ENCODE measurements at places on chromosomes 16 and 17. TPM values are rescaled to one million over a fixed set of nuclear protein-coding genes. Genes with fewer than 3 reads are reported as not detected.

DNA sequence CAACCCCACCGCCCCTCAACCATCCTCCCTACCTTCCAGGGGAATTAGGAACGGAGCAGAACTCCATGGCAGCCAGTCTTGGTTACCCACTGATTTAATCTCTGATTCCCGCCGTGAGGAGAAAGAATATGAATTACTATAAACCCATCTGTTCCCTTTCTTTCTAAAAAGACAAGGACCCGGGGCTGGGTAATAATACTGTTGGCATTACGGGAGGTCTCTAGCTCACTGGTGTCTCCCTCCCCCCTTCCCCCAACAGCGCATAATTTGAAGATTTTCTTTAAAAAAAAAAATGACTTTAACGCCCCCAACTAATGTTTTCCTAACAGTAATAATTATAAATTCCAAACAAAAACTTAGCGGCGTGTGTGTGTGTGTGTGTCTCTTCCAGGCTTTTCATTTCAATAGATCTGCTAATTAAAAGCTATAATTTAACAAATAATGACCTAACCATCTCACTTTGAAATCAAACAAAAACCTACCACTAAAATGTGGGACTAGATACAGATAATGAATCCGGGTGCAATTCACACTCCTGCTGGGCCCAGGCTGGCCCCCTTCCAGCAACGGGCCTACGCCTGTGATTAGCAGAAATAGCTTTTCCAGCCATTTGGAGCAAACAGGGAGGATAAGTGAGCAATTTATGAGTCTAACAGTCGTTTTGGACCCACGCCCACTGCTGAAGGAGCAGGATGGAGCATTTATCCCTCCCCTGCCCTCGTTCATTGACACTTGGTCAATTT, 18.2 kb upstream of the BHLHA9 start:
- no peak overlapping the region for H3K27ac ChIP-seq
- H3K4me1 ChIP-seq = no peaks in the 10 kb centered on the region
- H3K4me3 ChIP-seq = no peak overlapping the region
- H3K36me3 ChIP-seq = no peaks in the 10 kb centered on the region

GRCh38 chr17:30921544-30922196, at the start of gene ADAP2:
Gene ADAP2, plus strand, starts transcription at chr17:30921945. Its CDS starts 70 bp downstream, at chr17:30922015.
- H3K4me3 ChIP-seq = peak within 1 kb of the TSS; percentile 29
- DNase-seq = no peak
- H3K36me3 ChIP-seq = no peaks in the 10 kb centered on the region
- H3K27ac ChIP-seq = no peak within 1 kb of the TSS
- no peaks in the 10 kb centered on the region for H3K4me1 ChIP-seq

DNA sequence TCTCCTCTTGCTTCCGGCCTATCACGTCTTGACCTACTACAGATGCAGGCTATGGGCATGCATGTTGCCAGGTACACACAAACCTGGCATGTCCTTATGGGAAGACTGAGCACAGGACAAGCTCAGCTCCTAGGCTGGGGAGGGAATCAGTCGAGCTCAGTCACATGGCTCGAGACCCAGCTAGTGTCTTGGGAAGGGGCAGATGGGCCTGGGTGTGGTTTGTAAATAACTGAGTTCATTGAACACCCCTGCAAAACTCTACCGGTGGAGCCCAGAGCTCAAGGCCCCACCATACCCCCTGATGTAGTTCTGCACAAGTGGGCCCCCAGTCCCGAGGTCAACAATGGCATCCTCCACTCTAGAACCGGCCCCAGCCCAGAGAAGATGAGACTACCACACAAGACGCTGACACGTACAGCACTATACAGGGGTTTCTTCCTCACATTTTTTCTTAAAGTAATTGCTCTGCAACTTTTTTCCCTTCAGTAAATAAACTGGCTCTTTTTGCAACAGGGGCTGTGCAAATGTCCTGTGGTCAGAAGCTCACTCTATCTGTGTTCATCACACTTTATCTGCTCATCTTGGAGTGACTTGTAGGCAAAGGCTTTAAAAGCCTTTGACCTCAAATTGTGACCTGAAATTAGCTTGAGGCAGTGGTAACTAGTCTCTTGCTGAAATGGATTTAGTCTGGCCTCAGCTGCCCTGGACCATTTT, 22.9 kb downstream of the ZNHIT3 start:
- H3K4me1 ChIP-seq = no peaks in the 10 kb centered on the region
- no peak for DNase-seq
- H3K27ac ChIP-seq = no peak overlapping the region
- H3K4me3 ChIP-seq = no peak overlapping the region
- no peaks in the 10 kb centered on the region for H3K36me3 ChIP-seq

GRCh38 chr16:26959416-26960009, 107.2 kb upstream of the C16orf82 start:
- DNase-seq = no peak
- H3K4me3 ChIP-seq = no peak overlapping the region
- no peaks in the 10 kb centered on the region for H3K36me3 ChIP-seq
- H3K4me1 ChIP-seq = no peaks in the 10 kb centered on the region
- H3K27me3 ChIP-seq = no peaks in the 10 kb centered on the region

- no peak for DNase-seq
- no peaks in the 10 kb centered on the region for H3K4me1 ChIP-seq
- H3K4me3 ChIP-seq = no peak overlapping the region
- H3K36me3 ChIP-seq = no peaks in the 10 kb centered on the region
These were observed 1.1 kb upstream of the SLC16A3 start for GRCh38 chr17:82227629-82228277.

- H3K27me3 ChIP-seq = no peaks in the 10 kb centered on the region
- DNase-seq = no peak
- no peaks in the 10 kb centered on the region for H3K36me3 ChIP-seq
These were observed 99.0 kb downstream of the CMIP start for GRCh38 chr16:81543571-81543970.

DNA sequence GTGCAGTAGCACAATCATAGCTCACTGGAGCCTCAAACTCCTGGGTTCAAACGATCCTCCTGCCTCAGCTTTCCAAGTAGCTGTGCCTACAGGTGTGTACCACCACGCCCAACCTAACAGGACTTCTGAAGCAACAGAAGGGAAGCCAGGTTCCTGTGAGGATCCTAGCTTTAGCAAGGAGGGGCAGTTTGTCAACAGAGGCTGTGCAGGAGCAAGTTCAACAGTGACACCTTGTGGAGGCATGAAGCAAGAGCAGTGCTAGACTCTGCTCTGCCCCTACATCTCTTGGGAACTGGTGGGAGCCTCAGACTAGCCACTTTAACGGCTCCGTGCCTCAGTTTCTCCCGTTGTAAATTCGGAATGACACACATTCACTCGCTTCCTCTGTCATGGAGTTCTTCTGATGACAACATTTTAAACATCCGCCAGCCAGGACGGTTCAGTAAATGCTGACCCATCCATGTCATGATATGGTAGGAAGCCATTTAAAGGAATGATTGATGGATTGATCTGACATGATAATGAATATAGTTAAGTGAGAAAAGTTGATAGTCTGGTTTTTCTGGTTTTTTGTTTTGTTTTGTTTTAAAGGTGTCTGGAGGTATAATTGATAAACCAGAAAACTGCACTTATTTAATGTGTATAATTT, 218.7 kb downstream of the MRTFB start:
- H3K4me1 ChIP-seq = no peaks in the 10 kb centered on the region
- H3K27ac ChIP-seq = no peak overlapping the region
- no peak overlapping the region for H3K4me3 ChIP-seq
- no peak for DNase-seq
- H3K36me3 ChIP-seq = no peaks in the 10 kb centered on the region

DNA sequence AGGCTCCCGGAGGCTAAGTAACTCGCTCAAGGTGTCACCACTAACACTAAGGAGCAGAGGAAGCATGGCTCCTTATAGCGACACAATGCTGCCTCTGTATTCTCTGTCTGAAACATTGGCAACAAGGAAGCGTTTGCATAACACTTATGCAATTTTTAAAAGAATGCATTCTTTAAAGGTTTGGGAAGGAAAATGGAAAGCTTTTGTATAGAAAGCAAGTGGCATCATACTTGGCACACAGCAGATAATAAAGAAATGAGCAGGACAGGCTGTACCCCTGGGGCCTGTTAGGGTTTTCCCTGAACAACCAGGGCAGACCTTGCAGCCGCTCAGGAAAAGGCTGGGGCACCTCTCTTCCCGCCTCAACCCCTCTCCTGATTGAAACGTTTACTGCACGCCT, 36.9 kb downstream of the PPL start:
- no peaks in the 10 kb centered on the region for H3K27me3 ChIP-seq
- no peak overlapping the region for H3K27ac ChIP-seq
- H3K4me3 ChIP-seq = no peak overlapping the region
- H3K4me1 ChIP-seq = no peaks in the 10 kb centered on the region
- no peak for DNase-seq

DNA sequence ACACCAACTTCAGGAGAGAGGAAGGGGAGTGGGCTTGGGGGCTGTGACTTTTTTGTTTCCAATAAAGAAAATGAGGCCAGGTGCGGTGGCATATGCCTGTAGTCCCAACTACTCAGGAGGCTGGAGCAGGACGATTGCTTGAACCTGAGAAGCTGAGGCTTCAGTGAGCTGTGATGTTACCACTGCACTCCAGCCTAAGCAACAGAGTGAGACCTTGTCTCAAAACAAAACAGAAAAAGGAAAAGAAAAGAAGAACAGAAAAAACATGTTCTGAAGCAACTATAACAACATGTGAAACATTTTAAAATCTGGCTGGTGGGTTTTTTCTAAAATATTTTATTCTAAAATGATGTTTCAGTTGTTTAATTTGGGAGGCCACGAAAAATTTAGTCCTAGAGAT, 554.0 kb upstream of the ZFHX3 start:
- no peak overlapping the region for H3K27ac ChIP-seq
- H3K27me3 ChIP-seq = no peaks in the 10 kb centered on the region
- no peaks in the 10 kb centered on the region for H3K4me1 ChIP-seq
- H3K4me3 ChIP-seq = no peak overlapping the region

DNA sequence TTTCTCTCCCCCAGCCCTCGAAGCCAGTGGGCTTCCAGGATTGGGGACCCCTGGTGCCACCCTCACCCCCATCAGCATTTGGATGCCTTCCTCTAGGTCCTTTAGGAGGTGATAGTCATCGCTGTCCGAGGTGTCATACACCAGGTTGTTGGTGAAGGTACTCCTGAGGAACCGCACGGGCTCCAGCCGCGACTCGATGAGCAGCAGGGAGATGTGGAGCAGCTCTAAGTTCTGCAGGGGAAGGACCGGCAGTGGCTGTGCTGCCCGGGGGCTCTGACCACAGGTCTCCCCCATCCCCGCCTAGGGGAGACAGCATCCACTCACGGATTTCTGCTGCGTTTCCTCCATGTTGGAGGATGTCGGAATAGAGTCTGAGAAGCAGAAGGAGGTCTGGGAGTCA, 962 bp downstream of the CSHL1 start:
- H3K4me3 ChIP-seq = no peak overlapping the region
- no peaks in the 10 kb centered on the region for H3K27me3 ChIP-seq
- no peak overlapping the region for H3K27ac ChIP-seq
- no peaks in the 10 kb centered on the region for H3K36me3 ChIP-seq
- no peaks in the 10 kb centered on the region for H3K4me1 ChIP-seq
- DNase-seq = no peak

DNA sequence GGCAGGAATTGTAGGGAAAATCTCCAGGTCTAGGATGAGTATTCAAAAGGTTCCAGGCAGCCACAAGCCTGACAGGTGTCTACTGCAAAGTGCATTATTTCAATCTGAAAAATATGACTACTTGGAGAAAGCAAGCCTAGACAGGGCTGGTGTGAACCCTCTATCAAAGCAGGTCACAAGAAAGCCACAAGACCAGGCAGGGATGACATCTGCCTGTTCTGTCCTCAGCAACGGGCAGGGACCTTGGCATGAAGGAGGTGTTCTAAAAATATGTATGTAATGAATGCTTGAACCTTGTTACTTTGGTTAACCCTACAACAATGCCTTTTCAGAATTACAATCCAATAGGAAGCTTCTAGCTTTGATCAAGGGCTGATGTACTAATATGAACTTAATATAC, 1.2 kb upstream of the COX6A2 start:
- no peaks in the 10 kb centered on the region for H3K4me1 ChIP-seq
- H3K4me3 ChIP-seq = no peak overlapping the region
- no peaks in the 10 kb centered on the region for H3K36me3 ChIP-seq
- H3K27me3 ChIP-seq = no peaks in the 10 kb centered on the region
- H3K27ac ChIP-seq = no peak overlapping the region
- DNase-seq = no peak

DNA sequence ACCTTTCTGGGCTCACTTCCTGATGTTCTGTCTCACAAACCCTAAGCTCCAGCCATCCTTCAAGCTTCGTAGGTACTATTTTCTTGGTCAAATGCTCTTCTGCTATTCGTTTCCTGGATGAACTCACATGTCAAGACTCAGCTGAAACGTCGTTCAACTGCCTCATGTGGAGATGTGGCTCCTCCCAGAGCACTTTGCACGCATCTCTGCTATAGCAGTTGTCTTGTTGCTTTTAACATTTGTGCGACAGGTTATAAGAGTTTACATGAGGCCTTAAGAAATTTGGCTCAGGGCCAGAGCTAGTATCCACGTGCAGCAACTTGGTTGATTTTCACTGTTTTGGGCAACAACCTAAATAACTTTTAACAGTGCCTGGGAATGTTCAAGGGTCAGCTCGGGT, 2.8 kb upstream of the KRT40 start:
- H3K36me3 ChIP-seq = no peaks in the 10 kb centered on the region
- H3K4me3 ChIP-seq = no peak overlapping the region
- H3K4me1 ChIP-seq = no peaks in the 10 kb centered on the region
- H3K27ac ChIP-seq = no peak overlapping the region
- H3K27me3 ChIP-seq = no peaks in the 10 kb centered on the region

DNA sequence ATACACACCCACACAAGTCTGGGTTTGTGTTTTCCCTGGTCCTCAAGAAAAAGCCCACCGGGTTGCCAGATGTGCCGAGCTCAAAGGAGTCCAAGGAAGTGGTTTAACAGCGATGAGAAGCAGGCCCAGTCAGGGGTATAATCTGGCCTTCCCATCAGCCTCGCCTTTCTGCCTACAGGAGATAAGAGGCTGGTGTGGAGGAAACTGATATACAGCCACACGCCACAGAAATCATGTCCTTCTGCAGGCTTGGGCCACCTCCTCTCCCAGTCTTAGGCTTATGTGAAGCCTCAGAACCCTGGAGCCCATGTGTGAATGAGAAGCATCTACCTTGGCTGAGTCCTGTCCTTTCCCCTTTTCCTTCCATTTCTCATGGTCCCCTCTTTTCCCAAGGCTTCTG, 43.6 kb upstream of the MMP2 start:
- H3K4me1 ChIP-seq = no peaks in the 10 kb centered on the region
- no peak overlapping the region for H3K27ac ChIP-seq
- no peaks in the 10 kb centered on the region for H3K36me3 ChIP-seq
- DNase-seq = no peak
- H3K4me3 ChIP-seq = no peak overlapping the region

- no peak overlapping the region for H3K4me3 ChIP-seq
- H3K36me3 ChIP-seq = no peaks in the 10 kb centered on the region
These were observed 10.7 kb upstream of the MEAK7 start for GRCh38 chr16:84514874-84515835.

GRCh38 chr17:22171631-22172030, 479.3 kb downstream of the KCNJ18 start:
- no peaks in the 10 kb centered on the region for H3K27me3 ChIP-seq
- no peaks in the 10 kb centered on the region for H3K4me1 ChIP-seq
- DNase-seq = no peak
- H3K27ac ChIP-seq = no peak overlapping the region
- H3K4me3 ChIP-seq = no peak overlapping the region

GRCh38 chr17:49437696-49438435, 23.2 kb upstream of the PHB1 start:
- H3K4me1 ChIP-seq = no peaks in the 10 kb centered on the region
- no peak overlapping the region for H3K4me3 ChIP-seq
- H3K27ac ChIP-seq = no peak overlapping the region
- H3K36me3 ChIP-seq = no peaks in the 10 kb centered on the region

SLC39A11 gene
- 21.2 TPM for total RNA-seq

CDH16 gene
- total RNA-seq = not detected

REXO5 gene
- 6.2 TPM for total RNA-seq

SLC47A2 gene
- not detected for total RNA-seq

HAGHL gene
- 1.0 TPM for total RNA-seq

EARS2 gene
- total RNA-seq = 37.7 TPM

COX11 gene
- total RNA-seq = 75.1 TPM

KRTAP9-3 gene
- not detected for total RNA-seq

Data from uterus (tissue), 4 donors.